ENCODE measurements at places on chromosomes 4 and X.

GRCh38 chrX:120309873-120310705 is 1.2 kb downstream of the TMEM255A start:
- DNase-seq = peak; percentile 9

DNA sequence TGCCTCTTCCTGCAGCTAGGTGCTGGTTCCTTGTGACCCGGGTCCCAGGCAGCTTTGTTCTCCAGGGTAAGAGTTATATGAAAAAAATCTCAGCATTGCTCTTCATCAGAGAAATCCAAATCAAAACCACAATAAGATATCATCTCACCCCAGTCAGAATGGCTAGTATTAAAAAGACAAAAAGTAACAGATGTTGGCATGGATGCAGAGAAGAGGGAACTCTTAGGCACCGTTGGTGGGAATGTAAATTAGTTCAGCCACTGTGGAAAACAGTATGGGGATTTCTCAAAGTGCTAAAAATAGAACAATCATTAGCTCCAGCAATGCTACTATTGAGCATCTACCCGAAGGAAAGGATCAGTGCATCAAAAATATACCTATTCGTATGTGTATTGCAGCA is 61.5 kb downstream of the SORCS2 start:
- DNase-seq = no peak

- DNase-seq = no peak
Observed at GRCh38 chr4:48079972-48080391, 54.1 kb downstream of the TXK start.

- DNase-seq = no peak
Observed at GRCh38 chrX:75603833-75604232, 81.0 kb upstream of the ZDHHC15 start.

GRCh38 chrX:129748305-129748704 is 9.5 kb downstream of the XPNPEP2 start:
- no peak for DNase-seq

GRCh38 chrX:124348182-124348581 is 1.8 kb downstream of the SH2D1A start:
- DNase-seq = no peak

- no peak for DNase-seq
Observed at GRCh38 chrX:30212172-30212571, 3.2 kb upstream of the MAGEB2 start.

DNA sequence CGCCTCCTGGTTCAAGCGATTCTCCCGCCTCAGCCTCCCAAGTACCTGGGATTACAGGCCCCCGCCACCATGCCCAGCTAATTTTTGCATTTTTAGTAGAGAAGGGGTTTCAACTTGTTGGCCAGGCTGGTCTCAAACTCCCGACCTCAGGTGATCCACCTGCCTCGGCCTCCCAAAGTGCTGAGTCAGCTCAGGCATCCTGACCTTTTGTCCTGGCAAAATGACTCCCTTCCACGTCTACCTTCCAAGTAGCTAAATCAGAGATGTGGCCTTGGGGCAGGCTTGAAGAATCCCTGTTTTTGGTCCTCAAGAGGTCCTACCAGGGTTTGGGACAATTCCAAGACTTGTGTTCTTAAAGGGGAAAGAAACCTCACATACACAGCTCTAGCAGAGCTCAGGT is 12.8 kb downstream of the AFAP1 start:
- no peak for DNase-seq

DNA sequence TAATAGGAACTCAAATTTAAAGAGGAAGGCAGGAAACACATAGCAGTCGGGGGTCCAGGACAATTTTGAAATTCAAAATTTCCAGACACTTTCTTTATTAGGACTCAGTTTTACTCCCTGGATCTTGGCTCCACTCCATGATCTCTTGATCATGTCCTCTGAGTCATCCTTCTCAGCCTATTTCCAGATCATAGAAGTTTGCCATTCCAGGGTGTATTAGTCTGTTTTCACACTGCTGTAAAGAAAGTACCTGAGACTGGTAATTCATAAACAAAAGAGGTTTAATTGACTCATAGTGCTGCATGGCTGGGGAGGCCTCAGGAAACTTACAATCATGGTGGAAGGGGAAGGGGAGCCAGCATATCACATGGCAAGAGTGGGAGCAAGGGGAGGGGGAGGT is 564.7 kb upstream of the ACTRT1 start:
- no peak for DNase-seq

DNA sequence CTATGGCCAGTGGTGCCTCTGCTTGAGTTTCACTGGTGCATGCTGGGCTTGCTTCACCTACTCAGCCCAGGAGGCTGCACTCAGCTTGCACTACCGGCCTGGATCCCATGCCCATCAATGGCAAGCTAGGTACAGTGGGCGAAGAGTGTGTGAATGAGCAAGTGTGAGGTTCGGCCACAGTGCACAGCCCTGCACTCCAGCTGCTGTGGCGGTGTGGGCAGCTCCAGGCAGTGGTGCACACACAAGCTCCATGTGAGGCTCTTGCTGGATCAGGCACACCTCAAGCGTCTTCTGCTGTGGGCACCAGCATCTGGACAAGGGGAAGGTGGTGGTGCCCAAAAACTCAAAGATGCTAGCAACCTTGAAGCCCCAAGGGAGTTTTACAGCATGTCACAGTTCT is 820.9 kb upstream of the LCORL start:
- DNase-seq = no peak

DNA sequence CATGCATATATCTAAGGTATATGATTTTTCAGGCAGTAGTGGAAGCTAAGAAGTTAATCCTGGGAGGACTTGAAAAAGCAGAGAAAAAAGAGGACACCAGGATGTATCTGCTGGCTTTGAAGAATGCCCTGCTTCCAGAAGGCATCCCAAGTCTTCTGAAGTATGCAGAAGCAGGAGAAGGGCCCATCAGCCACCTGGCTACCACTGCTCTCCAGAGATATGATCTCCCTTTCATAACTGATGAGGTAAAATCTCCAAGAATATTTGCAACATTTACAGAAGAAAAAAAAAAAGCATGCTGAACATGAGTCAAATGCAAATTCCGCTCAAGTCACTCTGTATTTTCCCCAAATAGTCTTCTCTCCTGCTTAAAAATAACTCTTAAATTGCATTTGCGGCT is 32.1 kb downstream of the MTTP start:
- no peak for DNase-seq

DNA sequence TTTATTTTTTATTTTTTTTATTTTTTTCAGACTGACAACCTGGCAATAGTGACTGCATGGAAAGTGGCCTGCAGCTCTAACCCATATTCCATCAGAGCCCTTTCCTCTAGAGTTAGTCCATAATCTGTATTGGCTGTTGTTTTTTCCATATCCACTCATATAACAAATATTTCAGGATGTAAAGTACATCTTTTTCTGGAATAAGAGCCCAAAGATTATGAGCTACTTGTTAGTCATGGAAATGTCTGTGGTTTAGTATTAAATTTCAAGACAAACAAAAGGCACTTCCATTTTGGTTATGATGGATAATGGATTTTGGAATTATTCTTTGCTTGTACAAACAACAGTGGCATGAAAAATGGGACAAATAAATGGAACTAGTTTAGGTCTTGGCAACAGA is 296.0 kb upstream of the HS3ST1 start:
- no peak for DNase-seq

GRCh38 chr4:187478292-187479140 is 517.1 kb upstream of the ZFP42 start:
- DNase-seq = no peak

DNA sequence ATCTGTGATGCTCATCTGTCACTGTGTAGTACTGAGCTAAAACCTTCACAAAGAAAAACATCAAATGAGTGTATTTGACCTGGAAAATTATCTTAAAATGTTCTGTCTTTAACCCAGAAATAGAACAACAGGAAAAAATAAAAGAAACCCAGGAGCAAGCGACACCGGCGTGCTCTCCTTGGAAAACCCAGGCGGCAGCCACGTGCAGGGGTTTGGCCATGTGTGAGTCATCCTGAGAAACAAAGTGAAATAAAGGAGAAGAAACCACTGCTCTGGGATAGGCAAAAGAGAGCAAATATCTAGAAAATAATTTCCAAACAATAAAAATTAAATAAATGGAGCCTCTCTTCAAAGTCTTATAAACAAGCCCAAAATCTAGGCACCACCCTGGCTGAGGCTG is 20.0 kb upstream of the TMEM128 start:
- DNase-seq = no peak

DNA sequence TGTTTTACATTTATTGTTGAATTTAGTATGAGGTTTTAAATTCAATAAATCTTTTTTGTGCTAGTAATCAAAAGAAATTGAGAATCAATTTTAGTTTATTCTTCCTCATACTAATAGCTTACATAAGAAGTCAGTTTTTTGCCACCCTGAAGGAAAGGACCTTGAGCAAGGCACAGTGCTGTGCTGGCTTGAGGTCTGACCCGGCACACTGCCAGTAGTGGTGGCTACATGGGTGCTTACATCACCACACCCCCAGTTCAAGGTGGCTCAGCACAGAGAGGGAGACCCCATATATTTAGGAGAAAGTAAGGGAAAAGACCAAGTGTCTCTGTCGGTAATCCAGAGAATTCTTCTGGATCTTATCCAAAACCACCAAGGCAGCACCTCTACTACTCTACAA is 86.0 kb upstream of the LANCL3 start:
- DNase-seq = no peak

DNA sequence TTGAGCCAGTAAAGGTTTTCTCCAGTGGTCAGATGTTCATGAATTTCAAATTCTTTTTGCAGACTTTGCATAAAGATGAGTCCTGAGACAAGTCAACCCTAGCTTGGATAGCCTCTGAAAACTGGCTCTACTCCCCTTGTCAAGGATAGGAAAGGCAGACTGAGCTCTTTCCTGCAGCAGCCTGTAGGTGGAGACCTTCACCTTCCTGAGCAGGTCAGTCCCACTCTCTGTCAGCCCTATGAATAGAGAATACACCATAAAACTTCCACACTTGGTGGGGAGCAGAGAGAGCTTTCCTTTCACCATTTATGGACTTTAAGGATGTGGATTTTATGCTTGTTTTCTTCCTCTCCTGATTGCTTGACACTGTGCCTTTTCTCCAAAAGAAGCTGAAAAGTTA is 41.9 kb downstream of the PCDH19 start:
- no peak for DNase-seq

GRCh38 chrX:88883200-88883599 is 136.2 kb downstream of the CPXCR1 start:
- DNase-seq = no peak

GRCh38 chrX:16807548-16807947 is 21.3 kb downstream of the TXLNG start:
- no peak for DNase-seq

GRCh38 chr4:19880206-19880605 is 371.5 kb upstream of the SLIT2 start:
- no peak for DNase-seq

DNA sequence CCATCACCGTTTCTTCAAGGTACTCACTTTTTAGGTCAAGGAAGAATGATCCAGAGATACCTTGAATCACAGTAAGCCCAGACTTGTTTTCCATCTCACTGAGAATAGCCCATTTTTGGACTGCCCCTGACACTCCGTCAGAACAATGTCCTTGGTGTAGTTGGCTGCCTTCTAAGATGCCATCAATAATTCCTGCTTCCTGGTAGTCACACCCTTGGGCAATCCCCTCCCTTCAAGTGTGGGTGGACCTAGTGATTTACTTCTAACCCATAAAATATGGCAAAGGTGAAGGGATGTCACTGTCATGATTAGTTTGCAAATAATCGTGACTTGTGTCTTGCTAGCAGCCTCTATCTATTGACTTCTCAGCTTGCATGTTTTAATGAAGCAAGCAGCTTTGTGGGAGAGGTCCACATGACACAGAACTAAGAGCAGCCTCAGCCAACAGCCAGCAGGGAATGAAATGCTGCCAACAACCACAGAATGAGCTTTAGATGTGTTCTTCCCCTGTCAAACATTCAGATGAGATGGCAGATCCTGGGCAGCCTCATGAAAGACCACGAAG is 20.0 kb upstream of the KLHL34 start:
- no peak for DNase-seq

- no peak for DNase-seq
Observed at GRCh38 chrX:6134255-6134654, 94.4 kb downstream of the NLGN4X start.

- DNase-seq = no peak
Observed at GRCh38 chr4:25879991-25880651, 17.3 kb upstream of the SEL1L3 start.

DNA sequence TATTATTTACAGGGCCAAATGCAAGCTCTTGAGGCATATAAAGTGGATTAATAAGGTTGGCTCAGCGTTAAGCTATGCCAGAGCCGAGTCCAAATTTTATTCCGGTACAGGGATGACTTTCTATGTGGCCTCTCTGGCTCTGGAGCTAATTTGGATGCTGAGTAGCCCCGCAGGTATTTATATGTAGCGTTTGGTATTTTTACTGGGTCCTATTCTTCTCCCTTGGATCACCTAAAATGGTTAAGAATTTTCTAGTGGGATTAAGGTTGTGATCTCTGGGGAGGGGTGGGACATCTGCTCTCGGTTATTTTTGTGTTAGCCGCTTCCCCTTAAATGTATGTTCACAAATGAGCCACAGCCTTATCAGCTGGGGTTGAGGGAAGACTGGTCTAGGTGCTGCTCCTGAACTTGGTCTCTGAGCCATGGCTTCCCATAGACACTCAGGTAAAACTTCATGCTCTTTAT is 49.4 kb downstream of the FHL1 start:
- no peak for DNase-seq

DNA sequence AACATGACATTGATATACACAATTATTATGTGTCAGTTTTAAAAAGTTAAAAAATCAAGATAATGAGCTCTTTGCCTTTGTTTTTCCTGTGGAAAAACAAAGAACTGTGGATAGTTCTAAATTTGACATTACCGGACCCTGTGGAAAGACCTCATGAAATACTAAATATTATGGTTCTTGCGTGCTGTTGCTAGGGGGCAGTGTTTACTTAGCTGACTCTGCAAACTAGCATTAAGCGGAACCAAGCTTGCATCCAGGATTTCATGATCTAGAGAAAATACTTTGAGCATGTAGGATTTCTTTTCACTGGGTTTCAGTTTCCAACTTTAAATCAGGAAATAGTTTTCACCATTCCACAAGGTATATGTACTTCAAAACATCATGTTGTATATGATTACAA is 33.6 kb downstream of the CLCN4 start:
- peak; percentile 28 for DNase-seq

GRCh38 chr4:7487502-7487901 is 52.8 kb upstream of the PSAPL1 start:
- no peak for DNase-seq

DNA sequence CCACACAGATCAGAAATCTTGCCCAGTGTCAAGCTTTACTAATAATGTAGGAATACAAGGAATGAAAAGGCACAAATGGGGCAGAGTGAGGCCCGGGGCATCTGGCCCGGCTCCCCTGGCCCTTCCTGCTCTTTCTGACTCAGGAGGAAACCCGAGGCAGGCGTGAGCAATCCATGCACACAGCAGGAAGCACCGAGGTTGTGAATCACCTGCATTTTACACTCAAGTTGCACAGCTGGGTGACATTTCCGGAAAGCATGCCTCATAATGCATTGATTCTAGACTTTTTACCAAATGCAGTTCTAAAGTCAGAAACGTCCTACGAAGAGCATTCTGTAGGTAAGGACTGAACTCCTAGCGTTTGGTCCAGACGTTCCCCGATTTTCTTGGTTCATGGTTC is 38.9 kb downstream of the PRIMPOL start:
- no peak for DNase-seq

Data from CD4-positive, alpha-beta T cell treated with Interleukin-4 for 1 hour (primary cell).